ENCODE measurements at places on chromosomes 2 and 18.

DNA sequence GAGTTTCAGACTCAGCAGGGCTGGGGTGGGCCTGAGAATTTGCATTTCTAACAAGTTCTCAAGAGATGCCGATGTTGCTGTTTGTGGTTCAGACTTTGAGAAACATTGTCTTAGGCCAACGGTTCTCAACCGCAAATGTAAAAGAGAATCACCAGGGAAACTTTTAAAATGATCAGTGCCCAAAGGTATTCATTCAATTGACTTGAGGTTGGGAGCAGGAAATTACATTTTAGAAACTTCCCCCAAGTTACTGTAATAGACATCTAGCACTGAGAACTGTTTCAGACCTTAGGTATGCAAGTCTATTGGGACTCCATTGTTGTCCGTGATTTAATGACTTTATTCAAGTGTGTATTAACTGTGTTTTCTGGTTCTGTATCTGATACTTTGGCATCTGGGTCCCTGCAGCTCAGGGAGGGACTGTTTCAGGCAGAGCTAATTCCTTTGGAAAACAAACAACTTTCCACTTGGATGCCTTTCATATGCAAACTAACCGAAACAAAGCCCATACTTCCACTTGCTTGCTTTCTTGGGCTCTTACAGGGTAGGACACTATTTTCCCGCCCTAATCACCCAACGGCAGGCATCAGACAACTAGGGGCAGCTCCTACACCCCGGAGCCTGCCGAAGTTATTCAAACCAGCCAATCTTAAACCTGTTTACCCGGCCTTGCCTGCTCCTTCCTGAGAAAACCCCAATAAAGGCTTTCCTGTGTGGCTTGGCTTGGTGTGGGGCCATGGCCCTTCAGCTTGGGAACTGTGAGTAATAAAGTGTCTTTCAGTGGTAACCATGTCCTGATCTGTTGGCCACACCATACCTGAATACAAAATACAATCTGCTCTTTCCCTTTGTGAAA is 97.6 kb downstream of the POLE4 start:
- no peak for DNase-seq

GRCh38 chr18:67432806-67433205 is 83.7 kb downstream of the DSEL start:
- DNase-seq, result no peak

DNA sequence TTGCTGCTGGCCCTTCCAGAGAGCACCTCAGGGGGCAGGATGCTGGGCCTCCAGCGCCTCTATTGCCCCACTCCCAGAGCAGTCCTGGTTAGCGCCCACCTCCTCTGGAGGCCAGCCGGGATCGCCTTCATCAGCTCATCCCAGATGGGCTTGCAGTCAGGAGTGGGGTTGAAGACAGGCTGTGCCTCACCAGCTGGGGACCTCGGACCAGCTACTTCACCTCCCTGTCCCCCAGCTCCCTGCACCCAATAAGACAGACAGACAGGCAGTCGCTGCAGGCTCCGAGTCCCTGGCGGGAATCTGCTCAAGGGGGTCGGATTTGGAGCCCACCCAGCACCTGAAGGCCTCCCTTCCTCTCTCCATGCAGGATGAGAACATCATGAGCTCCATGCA is 18.9 kb upstream of the FAHD2A start:
- DNase-seq, result no peak

GRCh38 chr18:2326999-2327398 is 244.3 kb downstream of the METTL4 start:
- no peak for DNase-seq

GRCh38 chr2:31227110-31227509 is 6.8 kb upstream of the EHD3 start:
- DNase-seq, result no peak

- DNase-seq, result no peak
Observed at GRCh38 chr2:37506407-37507050, 162.1 kb downstream of the QPCT start.

GRCh38 chr2:54396107-54396506 is 60.0 kb upstream of the SPTBN1 start:
- DNase-seq, result no peak

- no peak for DNase-seq
Observed at GRCh38 chr2:182379241-182379640, 47.6 kb downstream of the PDE1A start.

DNA sequence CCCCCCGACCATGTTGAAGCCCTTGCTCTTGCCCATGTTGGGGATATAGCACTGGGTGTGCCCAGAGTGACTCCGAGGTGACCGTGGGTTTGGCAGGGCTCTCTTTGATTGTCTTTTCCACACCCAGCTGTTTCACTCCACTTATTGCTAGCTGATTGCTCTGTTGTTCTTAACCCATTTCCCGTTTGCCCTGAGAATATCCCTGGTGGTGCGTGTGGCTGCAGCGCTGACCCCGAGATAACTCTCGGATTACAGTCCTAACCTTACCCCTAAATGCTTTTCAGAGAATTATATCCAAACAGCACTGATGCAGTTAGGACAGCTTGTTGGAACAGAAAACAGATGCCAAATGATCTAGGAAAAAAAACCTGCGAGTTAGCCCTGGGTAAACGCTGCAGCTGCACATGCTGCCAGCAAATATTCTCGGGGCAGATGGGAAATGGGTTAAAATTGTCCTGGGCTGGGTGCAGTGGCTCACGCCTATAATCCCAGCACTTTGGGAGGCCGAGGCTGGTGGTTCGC is 34.3 kb upstream of the SNORC start:
- DNase-seq, result no peak

GRCh38 chr18:35489913-35490490 is 7.8 kb downstream of the INO80C start:
- no peak for DNase-seq

GRCh38 chr18:58525517-58525916 is 103.4 kb downstream of the ALPK2 start:
- no peak for DNase-seq

- DNase-seq, result no peak
Observed at GRCh38 chr18:7941533-7941932, 374.4 kb downstream of the PTPRM start.

- no peak for DNase-seq
Observed at GRCh38 chr2:85812094-85812735, 58.4 kb downstream of the ATOH8 start.

DNA sequence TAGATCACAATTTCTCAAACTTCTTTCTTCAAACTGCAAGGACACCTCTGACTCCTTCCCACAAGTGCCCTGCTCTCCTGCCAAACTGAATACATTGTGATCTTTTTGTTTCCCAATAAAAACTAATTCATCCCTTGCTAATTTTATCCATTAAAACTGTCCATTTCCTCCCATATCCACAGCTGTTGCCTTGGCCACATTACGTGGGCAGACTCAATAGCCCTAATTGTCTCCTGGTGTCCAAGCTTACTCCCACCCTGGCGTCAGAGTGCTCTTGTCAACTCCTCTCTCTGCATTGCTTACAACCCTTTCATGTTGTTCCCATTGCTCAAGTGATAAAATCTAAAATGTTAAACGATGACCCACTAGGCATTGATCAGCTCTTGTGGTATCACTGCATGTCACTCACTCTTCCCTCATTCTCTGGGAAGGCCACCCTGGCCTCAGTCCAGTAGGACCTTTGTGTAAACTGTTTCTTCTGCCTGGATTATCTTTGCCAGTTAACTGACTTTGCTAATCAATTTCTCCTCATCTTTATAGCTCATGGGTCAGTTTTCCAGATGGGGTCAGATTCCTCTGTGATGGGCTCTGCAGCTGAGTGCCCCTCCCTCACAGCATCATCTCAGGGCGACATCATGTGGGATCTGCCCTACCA is 525.0 kb downstream of the SLC4A3 start:
- DNase-seq, result no peak

GRCh38 chr2:241888641-241889040 is 19.1 kb downstream of the RTP5 start:
- DNase-seq, result no peak

DNA sequence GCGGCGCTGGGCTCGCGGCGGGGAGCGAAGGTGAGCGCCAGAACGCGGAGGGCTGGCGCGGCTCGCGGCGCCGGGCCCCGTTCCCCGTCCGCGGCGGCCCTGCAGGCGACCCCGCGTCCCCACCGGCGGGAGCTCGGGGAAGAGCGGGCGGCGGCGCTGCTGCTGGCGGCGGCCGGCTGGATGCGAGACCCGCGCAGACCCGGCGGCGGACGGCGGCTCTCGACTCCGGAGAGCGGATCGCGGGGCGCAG is 213 bp downstream of the DOK6 start:
- peak; percentile 67 for DNase-seq

- no peak for DNase-seq
Observed at GRCh38 chr2:102677244-102678215, 58.2 kb downstream of the SLC9A2 start.

- DNase-seq, result no peak
Observed at GRCh38 chr2:102773149-102773705, 11.4 kb downstream of the TMEM182 start.

GRCh38 chr18:76395609-76396008 is 99.4 kb downstream of the ZNF516 start:
- DNase-seq, result no peak

DNA sequence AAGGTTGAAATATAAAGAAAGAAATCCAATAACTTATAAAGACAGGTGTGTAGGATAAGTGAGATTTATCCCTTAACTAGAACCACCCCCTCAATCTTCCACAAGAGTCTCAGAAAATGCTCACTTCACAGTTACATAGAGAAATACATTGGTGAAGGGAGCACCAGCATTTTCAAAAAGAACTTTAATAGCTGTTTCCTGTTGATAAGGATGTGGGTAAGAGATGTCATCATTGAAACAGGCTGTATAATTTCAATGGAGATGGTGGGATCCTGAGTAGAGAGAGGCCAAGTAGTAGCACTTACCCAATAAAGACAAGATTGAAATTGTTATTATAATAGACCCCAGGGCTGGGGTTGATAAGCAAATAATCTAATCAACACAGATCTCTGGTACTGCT is 162.2 kb upstream of the TACR1 start:
- no peak for DNase-seq

DNA sequence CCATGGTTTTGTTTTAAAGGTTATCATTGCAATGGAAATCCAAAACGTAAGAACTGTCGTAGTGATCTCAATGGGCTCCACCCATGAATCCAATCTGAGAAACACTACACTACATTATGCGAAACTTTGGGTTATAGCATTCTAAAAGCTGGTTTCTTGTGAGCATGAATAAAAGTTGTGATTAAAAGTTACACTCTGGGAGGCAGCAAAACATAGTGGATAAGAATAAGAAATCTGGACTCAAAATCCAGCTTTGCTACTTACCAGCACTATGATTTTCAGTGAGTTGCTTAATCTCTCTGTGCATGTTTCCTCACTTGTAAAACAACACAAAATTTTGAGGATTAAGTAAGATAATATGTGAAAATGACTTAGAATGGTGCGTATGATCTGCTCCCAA is 25.7 kb upstream of the THOC1 start:
- no peak for DNase-seq

DNA sequence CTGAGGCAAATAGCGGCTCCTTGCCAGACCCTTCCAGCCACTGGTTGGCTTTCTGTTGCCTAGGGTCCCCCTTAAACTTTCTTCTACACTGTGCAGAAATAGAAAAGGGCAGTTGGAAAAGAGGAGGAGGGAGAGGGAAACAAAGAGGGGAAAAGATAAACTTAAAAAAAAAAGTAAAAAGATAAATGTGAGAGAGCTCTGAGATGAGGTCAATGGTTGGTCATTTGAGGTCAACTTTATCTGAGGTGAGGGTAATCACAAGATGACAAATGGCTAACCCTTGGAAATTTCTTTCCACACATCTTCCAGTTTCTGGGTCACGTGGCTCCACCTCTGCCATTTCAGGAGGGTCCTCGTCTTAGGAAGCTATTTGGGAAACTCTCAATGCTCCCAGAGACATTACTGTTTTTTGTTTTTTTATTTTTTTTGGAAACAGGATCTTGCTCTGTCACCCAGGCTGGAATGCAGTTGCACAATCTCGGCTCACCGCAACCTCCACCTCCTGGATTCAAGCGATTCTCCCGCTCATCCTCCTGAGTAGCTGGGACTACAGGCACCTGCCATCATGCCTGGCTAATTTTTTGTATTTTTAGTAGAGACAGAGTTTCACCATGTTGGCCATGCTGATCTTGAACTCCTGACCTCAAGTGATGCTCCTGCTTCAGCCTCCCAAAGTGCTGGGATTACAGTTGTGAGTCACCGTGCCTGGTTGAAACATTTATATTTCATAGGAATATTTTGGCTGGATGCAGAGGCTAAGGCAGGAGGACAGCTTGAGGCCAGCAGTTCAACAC is 199.9 kb downstream of the TGIF1 start:
- no peak for DNase-seq

DNA sequence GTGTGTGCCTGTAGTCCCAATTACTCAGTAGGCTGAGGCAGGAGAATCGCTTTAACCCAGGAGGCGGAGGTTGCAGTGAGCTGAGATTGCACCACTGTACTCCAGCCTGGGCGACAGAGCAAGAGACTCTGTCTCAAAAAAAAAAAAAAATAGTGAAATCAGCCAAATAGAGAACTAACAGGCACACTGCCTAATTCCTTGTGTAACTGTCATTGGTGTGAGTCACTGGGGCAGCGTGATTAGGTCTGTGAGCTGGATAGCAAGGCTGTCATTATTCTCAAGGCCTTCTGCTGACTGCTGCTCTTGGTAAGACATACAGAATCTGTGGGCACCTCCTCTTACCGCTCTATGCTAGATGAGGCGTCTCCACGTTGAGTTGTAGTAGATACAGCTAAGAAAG is 270.3 kb downstream of the NEDD4L start:
- no peak for DNase-seq

GRCh38 chr2:239441261-239442078 is 40.6 kb upstream of the HDAC4 start:
- DNase-seq, result peak; percentile 53

GRCh38 chr18:47772374-47773248 is 157.8 kb downstream of the SMAD2 start:
- DNase-seq, result peak; percentile 80

DNA sequence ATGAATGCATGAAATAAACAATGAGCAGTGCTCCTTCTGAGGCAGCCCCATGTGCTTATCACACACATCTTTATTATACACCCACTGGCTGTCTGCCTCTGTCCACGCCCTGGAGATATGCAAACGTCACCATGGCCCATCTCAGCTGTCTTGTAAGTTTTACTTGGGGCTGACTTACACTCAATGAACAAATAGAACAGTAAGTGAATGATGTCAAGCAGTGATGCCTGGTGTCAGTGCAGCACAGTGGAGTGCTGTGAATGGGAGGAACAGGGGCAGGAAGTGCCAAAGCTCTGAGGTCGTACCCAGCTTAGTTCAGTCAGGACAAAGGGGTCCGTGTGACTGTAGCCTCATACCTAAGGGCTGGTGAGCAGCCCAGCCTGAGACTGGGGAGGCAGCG is 659.5 kb upstream of the HS6ST1 start:
- no peak for DNase-seq

Data from glutamatergic neuron (in vitro differentiated cells).